ENCODE measurements at places on chromosomes 13 and 19.

DNA sequence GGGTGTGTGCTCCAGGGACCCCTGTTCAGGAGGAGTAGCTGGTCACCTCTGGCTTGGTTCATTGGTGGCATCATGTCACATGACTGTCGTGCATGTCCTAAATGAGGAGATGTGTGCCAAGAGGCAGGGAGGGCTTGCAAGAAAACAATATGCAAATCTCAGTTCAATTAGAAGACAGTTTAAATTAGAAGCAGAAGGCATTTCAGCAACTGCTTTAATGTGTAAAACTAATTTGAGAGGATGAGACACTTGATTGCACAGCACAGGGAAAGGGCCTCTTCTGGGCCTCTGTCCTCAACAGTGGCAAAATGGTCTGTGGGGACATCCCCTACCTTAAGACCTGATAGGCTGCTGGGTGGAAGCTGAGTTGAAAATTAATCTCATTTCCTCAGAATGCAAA, 54.6 kb downstream of the SPATA13 start:
- DNase-seq = no peak

- DNase-seq = no peak
Measured at GRCh38 chr19:33558856-33559255, 37.3 kb upstream of the PEPD start.

GRCh38 chr13:113973218-113974164, at the start of gene C13orf46:
C13orf46 (minus strand) TSS chr13:113974076; CDS start chr13:113973997, 79 bp downstream.
- DNase-seq = no peak

DNA sequence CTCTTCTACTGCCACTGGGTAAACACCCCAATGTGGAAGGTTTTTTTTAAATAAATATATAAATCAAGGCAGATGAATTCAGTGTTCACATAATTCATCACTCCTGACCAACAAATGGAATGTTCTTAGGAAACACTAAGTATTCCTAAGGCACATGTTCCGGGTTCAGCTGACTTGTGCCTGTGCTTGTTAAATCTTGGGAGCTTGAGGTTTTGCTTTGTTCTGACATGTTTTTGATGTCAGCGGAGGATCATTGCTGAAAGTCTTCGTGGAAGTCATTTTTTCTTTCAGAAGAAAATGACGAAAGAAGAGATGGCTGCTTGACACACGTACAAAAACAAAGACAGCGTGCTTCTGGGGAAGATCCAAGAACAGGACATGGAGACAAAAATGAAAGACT, 185.8 kb downstream of the MZT1 start:
- no peak for DNase-seq

GRCh38 chr19:8659905-8660304, 29.5 kb downstream of the NFILZ start:
- no peak for DNase-seq

- DNase-seq = no peak
Measured at GRCh38 chr19:47438793-47439220, 19.5 kb upstream of the MEIS3 start.

GRCh38 chr13:39612023-39612637, 9.1 kb upstream of the LHFPL6 start:
- DNase-seq = peak; percentile 16

GRCh38 chr13:60169239-60170031, 5.7 kb upstream of the DIAPH3 start:
- no peak for DNase-seq

DNA sequence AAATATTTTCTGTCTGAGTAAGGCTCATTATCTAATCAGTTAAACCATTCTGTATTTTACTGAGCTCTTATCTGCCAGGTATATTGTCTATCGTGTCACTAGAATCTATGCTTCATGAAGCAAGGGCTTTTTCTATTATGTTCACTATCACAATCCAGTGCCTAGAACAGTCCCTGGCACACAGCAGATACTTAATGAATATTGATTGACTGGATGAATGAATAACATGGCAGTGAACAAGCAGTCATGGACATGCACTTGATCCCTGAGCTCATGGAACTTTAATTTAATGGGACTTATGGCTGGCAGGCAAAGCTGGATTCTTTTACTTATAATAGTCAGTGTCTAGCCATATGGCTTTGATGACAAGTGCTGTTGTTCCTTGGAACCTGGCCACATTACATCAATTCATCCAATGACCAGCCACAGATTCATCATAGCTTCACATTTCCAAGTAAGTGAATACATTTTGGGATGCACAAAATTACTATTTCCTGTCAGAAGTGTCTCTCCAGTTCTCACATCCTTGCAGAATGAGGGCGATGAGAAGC, 214.8 kb downstream of the COG6 start:
- DNase-seq = no peak

DNA sequence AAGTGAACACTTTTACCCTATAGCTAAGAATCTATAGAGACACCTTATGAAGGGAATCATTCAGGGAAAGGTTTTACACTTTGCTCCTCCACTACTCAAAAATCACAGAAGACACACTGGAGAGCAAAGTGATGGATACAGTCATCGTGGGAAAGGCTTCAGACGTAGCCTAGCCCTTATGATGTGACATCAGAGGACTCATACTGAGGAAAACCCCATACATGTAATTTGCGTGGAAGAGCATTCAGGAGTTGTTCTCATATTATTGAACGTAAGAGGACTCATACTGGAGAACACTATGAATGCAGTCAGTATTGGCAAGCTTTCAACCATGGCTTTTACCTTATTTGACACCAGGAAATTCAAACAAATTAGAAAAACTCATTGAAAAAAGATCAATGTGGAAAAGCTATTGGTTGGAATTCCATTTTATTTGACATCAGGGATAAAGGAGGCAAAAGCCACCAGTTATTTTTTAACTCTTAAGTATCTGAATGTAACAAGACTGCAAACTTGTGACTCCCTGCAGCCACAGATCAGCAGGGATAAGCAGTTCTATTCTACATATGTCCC, 16.1 kb upstream of the ZNF274 start:
- no peak for DNase-seq

DNA sequence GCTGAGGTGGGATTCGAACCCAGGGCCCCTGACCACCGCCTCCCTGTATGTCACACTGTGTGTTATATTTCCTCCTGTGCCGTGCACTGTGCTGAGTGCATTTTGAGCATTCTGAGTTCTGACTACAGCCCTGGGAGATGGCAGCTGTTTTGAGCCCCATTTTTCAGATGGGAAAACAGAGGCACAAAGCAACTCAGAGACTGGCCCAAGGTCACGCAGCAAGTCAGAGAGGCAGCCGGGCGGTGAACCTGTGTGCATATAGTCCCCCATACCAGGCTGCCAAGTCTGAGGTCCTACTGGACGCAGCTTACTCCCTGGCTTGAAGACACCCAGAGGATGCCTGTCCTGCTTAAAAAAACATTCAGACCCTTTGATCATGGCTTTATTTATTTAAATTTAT, 17.7 kb downstream of the MYH14 start:
- no peak for DNase-seq

DNA sequence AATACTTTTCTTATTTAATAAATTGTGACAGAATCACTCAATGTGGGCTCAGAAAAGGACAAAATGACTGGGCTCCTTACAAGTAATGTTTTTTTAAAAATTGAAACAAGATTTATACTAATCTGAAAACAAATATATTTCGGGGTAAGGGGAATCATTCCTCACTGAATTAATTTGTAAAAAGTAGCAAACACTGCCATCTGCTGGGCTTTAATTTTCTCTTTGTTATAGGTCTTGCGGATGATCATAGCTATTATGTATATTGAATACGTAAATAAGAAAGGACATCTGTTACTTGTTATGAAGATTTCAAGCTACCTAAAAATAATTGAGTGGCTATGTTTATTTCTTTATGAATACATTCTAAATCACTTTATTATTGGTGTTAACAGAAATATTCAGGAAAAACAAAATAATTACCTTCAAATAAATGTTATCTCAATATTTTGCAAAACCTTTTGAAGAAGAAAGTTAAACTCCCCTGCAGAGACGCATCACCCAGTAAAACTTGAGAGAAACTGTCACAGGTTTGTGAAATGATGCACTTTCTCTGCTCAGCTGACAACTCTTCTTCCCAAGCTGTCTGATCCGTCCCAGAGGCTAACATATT, 17.8 kb upstream of the ENOX1 start:
- DNase-seq = no peak

GRCh38 chr19:46082728-46083050, 41.8 kb downstream of the IGFL3 start:
- no peak for DNase-seq

- no peak for DNase-seq
Measured at GRCh38 chr13:36533806-36534205, 101.5 kb downstream of the CCNA1 start.

GRCh38 chr13:95740979-95741320, 64.0 kb downstream of the DNAJC3 start:
- DNase-seq = no peak

- DNase-seq = no peak
Measured at GRCh38 chr19:56273563-56274117, 1.1 kb downstream of the EDDM13 start.

DNA sequence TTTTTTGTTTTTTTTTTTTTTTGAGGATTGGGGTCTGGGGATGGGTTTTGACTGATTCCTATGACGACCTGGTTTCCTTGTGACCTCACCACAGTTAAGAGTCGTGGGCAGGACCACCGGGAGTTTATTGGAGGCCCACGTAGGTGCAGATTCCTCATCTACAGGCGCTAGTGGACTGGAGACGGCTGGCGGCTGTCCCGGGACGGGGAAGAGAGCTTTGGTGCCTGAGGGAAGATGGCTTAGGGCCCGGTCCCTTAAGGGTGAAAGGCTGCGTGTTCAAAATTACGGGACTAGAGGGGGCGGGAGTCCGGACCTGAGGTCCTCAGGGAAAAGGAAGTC, 682 bp upstream of the TEAD2 start:
- DNase-seq = no peak

DNA sequence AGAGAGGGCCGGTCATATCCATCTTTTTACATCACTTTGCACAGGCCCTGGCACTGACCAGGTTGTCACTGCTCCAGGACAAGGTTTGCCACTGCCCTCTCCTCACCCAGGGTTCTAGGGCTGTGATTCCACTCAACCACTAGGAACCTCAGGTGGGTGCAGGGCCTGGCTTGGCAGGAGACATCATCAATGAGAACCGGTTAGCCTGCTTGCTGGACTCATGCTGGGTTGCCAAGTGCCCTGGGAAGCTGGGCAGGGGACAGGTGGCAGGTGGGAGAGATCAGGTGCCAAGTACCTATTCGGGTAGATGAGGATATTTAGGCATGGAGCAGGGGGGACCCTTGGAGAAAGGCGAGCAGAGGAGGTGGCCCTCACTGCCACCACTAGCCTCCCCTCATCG, 4.2 kb upstream of the CERS4 start:
- DNase-seq = no peak

DNA sequence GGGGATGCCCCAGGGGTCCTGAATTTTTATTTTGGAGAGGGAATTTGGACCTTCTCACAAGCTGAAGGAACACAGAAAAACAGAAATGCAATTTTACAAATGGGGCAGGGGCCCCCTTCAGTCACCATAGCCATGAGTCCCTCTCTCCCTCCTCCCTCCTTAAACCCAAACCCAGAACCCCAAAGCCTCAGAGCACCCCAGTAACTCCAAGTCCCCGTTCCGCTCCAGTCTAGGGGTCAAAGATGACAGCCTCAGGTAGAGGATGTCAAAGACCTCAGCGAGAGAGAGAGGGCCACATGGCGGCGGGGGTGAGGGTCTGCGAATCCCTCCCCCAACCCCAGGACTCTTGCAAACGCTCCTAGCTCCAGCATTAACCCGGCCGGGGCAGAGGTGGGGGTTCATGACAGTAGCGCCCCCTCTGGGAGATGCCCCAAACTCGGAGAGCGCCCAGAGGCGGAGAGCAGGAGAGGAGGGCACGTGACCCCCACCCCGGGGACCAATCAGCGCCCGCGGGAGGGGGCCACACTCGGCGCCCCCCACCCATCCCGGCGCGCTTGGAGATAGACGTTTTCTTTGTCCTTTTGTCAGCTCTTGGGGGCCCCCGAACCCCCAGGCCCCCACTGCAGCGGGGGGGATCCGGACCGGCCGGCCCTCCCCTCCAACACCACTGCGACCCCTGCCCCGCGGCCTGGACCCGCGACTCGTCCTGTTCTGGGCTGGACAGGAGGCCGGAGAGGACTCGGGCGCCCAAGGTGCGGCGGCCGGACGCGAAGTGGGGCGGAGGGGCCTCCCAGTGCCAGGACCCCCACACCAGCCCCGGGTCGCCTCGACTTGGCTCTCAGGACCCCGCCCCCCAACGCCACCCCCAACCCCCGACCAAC, 20.8 kb upstream of the SEMA6B start:
- DNase-seq = no peak

DNA sequence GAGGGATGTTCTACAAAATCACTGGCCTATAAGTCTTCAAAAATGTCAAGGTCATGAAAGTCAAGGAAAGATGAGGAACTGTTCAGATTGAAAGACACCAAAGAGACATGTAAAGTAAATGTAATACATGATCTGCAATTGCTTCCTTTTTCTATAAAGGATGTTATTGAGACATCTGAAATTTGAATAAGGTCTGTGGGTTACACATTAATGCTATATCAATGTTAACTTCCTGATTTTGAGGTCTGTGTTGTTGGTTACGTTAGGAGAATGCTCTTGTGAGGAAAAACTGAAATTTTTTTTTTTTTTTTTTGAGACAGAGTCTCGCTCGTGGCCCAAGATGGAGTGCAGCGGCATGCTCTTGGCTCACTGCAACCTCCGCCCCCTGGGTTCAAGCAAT, 197.4 kb downstream of the RGCC start:
- peak; percentile 29 for DNase-seq

- DNase-seq = no peak
Measured at GRCh38 chr19:51696606-51697005, 3.5 kb downstream of the SPACA6 start.

DNA sequence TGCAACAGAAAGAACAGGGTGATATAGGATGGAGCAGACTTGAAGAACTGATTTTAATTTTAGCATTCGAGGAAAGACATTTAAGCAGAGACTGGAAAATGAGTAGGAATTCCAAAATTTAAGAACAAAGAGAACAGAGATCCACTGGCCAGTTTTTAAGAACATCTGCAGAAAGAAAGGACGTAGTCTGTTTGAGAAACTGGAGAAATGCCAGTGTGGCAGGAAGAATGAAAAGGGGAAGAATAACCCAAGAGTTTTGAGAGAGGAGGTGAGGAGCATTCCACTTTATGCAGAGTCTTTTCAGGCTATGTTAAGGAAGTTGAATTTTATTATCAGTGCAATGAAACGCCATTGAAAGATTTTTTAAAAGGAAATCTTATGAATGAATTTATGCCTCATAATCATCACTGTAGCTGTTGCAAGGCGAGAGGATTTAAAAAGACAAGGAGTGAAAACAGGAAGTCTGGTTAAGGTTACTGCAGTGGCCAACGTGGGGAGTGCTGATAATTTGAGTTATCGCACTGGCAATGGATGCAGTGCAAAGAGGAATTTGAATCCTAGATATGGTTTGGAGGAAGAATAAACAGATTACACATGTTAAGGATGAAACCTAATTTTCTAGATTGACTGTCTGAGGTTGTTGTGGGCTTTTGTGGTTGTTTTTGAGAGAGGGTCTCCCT, 253.8 kb downstream of the DACH1 start:
- DNase-seq = no peak

DNA sequence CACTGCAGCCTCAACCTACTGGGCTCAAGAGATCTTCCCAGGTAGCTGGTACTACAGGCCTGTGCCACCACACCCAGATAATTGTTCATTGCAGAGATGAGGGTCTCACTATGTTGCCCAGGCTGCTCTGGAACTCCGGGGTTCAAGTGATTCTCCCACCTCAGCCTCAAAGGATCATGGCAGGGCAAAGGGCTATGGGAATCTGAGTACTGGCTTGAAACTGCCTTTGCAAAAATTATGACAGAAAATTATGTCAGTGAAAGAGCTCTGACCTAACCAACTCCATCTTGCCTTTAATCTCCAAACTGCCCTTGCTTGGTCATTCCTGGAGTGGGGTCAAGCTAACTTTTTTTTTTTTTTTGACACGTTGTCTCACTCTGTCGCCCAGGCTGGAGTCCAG, 1.3 kb upstream of the DNASE2 start:
- no peak for DNase-seq

Data from HL-60 (cell line).